ENCODE measurements at places on chromosomes 11 and 22. TPM values are rescaled to one million over a fixed set of nuclear protein-coding genes. Genes with fewer than 3 reads are reported as not detected.

Gene NAALADL1
- 15.6 TPM for total RNA-seq

Gene SOX6
- 15.5 TPM for total RNA-seq

DNA sequence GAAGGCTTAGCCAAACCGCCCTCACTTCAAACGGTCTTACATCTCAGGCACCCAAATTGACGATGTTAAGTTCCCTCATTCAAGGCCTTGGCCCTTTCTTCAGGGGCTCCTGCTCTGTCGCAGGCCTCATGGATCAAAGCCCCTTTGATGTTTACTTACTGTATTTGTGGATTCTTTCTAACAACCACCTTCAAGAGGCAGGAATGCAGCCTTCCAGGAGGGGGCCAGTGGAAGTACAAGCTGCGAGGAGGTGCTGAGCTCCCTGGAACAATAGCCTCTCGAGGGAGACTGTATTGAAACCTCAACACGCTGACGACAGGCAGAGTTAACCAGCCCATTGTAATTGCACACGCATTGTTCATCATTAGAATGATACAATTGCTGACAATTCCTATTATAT is 209.1 kb downstream of the ST3GAL4 start:
- H3K4me3 ChIP-seq = no peak overlapping the region
- H3K27ac ChIP-seq = no peak overlapping the region
- no peak for DNase-seq
- peaks cover 2% of the 10 kb centered on the region for H3K27me3 ChIP-seq
- no peaks in the 10 kb centered on the region for H3K4me1 ChIP-seq

- H3K4me1 ChIP-seq = no peaks in the 10 kb centered on the region
- no peak for DNase-seq
- no peak overlapping the region for H3K4me3 ChIP-seq
- no peak overlapping the region for H3K27ac ChIP-seq
Measured at GRCh38 chr22:39090426-39091064, 6.5 kb upstream of the APOBEC3H start.

Gene DBX1
- not detected for total RNA-seq

Gene MMP7
- total RNA-seq = 171 TPM

DNA sequence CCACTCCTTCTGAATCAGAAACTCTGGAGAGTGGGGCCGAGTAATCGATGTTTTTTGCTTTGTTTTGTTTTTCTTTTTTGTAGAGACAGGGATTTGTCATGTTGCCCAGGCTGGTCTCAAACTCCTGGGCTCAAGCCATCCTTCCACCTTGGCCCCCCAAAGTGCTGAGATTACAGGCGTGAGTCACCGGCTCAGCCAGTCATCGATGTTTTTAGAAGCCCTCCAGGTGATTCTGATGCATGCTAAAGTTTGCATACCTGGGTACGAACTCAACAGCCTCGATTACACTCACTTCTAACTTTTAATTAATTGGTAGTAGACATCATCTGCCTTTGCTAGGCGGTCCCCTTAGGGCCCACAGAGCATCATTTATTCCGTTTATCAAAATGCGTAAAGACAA is 50.3 kb downstream of the C11orf71 start:
- no peaks in the 10 kb centered on the region for H3K27me3 ChIP-seq
- H3K27ac ChIP-seq = no peak overlapping the region
- H3K4me1 ChIP-seq = no peaks in the 10 kb centered on the region
- no peaks in the 10 kb centered on the region for H3K36me3 ChIP-seq

Gene P2RY2
- total RNA-seq = 2.7 TPM

DNA sequence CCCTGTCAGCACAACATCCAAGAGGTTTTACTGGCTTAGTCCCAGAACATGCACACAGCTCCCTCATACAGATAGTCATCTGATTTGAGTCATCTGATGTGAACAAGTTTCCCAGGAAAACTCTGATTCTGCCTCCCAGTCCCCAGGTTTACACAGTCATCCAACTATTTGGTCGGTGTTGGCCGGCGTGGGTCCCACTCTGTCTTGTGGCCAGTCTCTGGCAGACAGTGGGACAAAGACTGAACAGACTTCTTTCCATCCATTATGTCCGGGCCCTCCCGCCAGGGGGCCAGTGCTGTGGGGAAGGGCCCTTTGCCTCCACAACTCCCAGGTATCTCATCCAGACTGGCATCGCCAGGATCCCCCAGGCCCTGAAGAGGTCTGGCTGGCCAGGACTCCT is 60.0 kb downstream of the BTG4 start:
- H3K27ac ChIP-seq = no peak overlapping the region
- H3K4me1 ChIP-seq = no peaks in the 10 kb centered on the region
- no peak overlapping the region for H3K4me3 ChIP-seq
- no peak for DNase-seq

Gene SLC22A12
- total RNA-seq = not detected

Gene DEUP1
- total RNA-seq = 1.2 TPM

GRCh38 chr11:73234471-73235181 is 16.5 kb downstream of the P2RY2 start:
- no peak overlapping the region for H3K4me3 ChIP-seq
- H3K4me1 ChIP-seq = no peaks in the 10 kb centered on the region
- DNase-seq = no peak
- no peak overlapping the region for H3K27ac ChIP-seq
- H3K36me3 ChIP-seq = no peaks in the 10 kb centered on the region

- H3K27me3 ChIP-seq = no peaks in the 10 kb centered on the region
- no peaks in the 10 kb centered on the region for H3K4me1 ChIP-seq
- no peak overlapping the region for H3K27ac ChIP-seq
- no peak overlapping the region for H3K4me3 ChIP-seq
- no peaks in the 10 kb centered on the region for H3K36me3 ChIP-seq
- no peak for DNase-seq
Measured at GRCh38 chr11:120079750-120080610, 57.9 kb downstream of the TRIM29 start.

- no peak overlapping the region for H3K27ac ChIP-seq
- DNase-seq = no peak
- H3K4me1 ChIP-seq = no peaks in the 10 kb centered on the region
Measured at GRCh38 chr22:42564699-42565098, 10.9 kb downstream of the SERHL2 start.

Gene NRGN
- 1.2 TPM for total RNA-seq

DNA sequence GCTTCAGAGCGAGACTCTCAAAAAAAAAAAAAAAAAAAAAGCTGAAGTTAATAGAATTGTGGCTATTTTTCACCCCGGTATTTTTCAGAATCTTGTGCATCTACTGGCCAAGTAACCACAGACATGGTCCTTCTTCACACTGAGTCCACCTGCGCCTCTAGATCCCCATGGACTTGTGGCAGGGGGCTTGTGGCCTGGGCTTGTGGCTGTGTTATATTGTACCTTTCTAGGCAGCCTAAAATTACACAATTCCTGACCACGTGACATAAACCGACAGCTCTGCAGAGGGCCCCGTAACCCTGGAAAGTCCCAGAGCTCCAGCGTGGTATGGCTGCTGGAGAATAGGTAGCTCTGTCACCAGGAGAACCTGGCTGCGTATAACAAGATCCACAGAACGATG is 10.9 kb upstream of the NAALADL1 start:
- no peak overlapping the region for H3K4me3 ChIP-seq
- H3K27me3 ChIP-seq = no peaks in the 10 kb centered on the region
- no peak for DNase-seq
- no peak overlapping the region for H3K27ac ChIP-seq
- H3K36me3 ChIP-seq = no peaks in the 10 kb centered on the region

DNA sequence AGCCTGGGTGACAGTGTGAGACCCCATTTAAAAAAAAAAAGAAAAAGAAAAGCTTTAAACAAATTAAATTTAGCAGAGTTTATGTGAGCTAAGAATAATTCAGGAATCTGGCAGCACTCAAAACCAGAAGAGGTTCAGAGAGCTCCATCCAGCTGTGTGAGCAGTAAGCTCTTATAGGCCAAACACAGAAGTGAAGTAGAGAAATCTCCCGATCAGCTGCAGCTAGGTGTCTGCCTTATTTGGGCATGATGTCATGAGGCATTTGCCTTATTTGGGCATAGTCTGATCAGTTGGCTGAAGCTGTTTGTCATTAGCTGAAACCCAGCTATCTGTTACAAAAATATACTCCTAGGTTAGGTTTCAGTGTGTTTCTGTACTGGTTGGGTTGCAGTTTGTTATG is 8.2 kb downstream of the MS4A15 start:
- no peak overlapping the region for H3K27ac ChIP-seq
- H3K4me3 ChIP-seq = no peak overlapping the region
- H3K27me3 ChIP-seq = no peaks in the 10 kb centered on the region
- no peaks in the 10 kb centered on the region for H3K4me1 ChIP-seq
- H3K36me3 ChIP-seq = no peaks in the 10 kb centered on the region

GRCh38 chr11:19956228-19956627 is 204.0 kb downstream of the DBX1 start:
- no peak overlapping the region for H3K4me3 ChIP-seq
- no peaks in the 10 kb centered on the region for H3K4me1 ChIP-seq
- no peak for DNase-seq
- no peaks in the 10 kb centered on the region for H3K36me3 ChIP-seq
- H3K27ac ChIP-seq = no peak overlapping the region

Gene IL18
- total RNA-seq = 4.0 TPM
